Activated T-helper 1 cell treated with anti-CD3 and anti-CD28 coated beads, Interleukin-2, amount 50 U/mL, for 16 hours (primary cell): ENCODE measurements at places on chromosomes 1 and 21.

- no peak for DNase-seq
Observed at GRCh38 chr1:163844459-163844858, 522.7 kb downstream of the NUF2 start.

DNA sequence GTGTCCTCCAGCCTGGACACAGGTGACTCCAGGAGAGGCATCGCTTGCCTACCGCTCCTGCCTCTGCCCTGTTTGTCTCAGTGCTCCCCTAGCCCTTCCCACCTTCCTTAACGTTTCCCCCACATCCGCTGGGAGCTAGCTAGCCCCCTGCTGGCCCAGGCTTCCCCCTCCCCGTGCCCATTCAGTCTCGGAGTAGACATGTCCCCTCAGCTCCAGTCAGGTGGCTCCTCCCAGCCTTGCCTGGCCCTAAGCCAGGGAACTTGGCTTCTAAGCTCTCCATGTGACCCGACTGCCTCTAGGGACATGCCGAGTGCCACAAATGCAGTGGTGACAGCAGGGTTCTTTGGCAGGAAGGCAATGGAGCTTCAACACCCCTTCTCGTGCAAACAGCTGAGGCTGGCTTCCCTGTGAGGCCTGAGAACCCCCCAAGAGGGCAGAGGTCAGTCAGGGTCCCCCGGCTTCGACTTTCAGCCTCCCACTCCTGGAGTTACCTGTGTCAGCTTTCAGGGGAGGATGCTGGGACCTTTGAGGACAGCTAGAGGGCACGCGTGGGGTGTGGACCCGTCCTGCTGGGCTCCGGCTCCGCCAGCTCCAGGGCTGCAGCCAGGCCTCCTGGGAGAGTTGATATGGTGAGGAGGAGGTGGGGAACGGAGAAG lies 16.2 kb downstream of the DRAXIN start:
- DNase-seq, result no peak

DNA sequence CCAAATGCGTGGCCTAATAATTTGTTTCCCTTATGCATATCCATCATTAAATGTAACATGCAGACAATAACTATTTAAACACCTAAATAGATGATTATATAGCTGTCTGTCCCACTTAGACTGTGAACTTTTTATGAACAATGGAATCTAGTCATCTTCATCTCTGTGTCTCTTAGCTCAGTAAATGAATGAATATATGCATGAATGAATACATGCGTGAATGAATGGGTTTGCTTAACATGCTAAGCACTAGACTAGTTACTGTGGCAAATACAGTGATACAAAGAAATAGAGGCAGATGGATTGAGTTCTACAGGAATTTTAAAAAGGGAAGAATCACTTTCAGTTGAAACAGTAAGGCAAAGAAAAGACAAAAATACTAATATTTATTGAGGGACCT lies 232.0 kb downstream of the FGGY start:
- no peak for DNase-seq

GRCh38 chr1:202576816-202577215 lies 133.4 kb downstream of the SYT2 start:
- no peak for DNase-seq

DNA sequence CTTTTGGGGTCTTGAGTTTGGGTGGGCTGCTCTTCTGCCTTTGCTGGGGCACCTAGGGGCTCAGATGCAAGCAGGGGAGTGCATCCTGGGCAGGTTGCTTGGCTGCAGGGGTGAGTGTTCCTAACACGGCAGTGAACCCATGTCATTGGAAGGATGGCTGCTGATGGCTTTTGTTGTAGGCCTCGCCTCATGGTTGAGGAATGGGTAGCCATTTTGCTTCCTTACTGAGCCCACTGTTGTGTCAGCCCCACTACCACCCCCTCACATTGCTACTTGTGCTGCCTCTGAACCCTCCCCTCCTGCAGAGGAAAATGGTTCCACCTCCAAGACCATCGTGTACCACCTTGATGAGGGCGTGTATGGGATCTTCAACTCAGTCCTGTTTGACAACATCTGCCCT lies 16.8 kb downstream of the AZIN2 start:
- no peak for DNase-seq

- no peak for DNase-seq
Observed at GRCh38 chr1:2347896-2348295, 43.5 kb downstream of the MORN1 start.

DNA sequence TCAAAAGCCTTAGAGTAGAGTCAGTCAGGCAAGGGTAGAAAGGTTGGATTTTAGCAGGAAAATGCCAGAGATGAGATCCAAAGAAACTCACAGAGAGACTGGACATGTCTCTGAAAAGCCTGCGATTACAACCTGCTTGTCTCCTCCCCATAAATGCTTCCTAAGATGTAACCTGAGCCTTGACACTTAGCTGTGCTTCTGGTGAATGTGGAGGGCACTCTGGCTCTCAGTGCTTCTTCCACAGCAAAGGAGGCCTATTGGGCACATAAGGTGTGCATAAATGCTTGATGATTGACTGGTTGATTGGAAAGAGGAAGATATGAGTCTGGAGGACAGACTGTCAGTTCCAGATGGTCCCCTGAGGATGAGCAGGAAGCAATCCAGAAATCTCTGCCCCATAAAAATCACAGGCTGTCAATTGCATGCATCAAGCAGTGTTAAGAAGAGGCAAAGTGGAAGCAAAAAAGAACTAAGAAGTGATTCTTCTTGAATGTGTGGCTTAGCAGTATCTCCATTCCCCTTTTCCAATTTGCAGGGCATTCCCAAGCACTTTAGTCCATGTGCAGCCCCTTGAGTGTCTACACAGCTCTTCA lies 236.2 kb upstream of the RRP15 start:
- DNase-seq, result no peak

DNA sequence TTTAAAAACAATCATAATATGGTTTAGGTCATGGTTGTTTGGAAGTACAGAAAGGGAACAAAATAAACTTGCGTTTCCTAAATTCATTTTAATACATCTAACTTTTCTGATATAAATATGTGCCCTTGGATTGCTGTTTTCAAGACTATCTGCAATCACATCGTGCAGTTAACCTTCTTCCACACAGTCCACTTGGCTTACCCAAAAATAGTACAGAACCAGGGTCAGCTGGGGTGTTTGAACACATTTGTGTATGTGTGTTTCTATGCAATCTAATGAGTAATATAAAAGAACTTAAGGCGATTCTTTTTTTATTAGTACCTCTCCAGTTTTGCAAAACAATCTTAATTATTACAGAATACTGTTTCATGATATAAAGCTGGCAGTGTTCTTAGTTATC lies 19.9 kb downstream of the SAMSN1 start:
- DNase-seq, result no peak

GRCh38 chr1:212457740-212458338 lies 25.1 kb downstream of the NENF start:
- DNase-seq, result peak; percentile 24

- no peak for DNase-seq
Observed at GRCh38 chr21:33729641-33730040, 87.3 kb downstream of the ITSN1 start.

DNA sequence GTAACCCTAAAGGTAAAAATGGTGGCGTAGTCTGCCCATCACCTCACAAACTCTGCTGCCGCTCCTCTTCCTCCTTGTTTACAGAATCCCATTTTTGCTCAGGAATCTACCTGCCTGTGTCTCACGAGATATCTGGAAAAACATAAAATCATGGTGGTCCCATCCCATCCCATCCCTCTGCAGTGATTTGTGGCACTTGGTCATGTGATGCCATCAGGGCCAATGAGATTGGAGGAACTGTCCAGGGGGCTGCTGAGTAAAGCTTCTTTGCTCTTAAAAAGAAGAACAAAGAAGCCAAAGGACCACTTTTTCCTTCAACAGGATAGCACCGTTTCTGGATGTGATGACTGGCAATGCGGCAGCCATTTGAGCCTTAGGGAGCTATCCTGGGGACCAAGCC lies 33.0 kb upstream of the CLDN14 start:
- no peak for DNase-seq

GRCh38 chr1:24639881-24640280 lies 3.2 kb upstream of the SRRM1 start:
- no peak for DNase-seq

DNA sequence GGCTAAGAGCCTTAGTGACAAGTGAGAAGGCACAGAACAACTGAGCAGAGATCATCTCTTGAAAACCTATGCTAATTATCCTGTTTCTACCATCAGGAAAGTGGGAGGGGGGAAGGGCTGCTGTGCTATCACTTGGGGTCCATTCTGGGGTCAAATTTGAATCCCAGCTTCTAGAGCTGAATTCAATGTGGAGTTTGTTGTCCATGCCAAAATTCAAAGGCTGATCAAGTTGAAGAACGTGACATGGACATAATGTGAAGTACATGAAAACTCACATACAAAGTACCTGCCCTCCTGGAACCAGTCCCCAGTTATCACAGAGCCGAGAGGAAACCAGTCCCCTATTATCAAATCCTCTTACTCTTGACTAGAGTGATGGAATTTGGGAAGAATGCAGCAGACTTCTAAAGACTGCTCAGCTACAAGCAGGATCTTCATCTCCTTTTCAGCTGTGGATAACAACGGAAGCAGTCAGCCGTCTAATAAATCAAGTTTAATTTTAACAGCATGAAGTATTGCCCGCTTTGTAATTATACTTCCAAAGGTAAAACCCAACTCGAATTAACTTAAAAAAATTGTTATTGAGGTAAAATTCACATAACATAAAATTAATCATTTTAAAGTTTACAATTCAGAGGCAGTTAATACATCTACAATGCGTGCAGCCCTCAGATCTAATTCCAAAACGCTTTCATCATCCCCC lies 78.3 kb downstream of the SLC45A1 start:
- DNase-seq, result no peak

DNA sequence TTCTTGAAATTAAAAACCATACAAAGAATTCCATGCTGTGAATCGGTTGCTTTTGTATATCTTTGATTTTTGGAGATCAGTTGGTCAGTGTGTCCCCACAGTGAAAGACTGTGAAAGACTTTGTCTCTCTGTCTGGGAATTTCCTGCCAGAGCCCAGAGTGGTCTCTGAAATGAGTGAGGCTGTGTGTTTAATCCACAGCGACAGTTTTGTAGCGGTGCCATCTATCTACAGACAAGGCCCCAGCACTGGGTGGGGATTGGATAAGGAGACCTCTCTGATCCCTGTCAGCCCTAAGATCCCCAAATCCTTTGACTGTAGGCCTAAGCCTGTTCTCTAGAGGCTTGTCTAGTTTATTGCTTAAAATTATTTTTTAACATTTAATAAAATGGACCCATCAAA lies 10.3 kb downstream of the GPR25 start:
- DNase-seq, result no peak

DNA sequence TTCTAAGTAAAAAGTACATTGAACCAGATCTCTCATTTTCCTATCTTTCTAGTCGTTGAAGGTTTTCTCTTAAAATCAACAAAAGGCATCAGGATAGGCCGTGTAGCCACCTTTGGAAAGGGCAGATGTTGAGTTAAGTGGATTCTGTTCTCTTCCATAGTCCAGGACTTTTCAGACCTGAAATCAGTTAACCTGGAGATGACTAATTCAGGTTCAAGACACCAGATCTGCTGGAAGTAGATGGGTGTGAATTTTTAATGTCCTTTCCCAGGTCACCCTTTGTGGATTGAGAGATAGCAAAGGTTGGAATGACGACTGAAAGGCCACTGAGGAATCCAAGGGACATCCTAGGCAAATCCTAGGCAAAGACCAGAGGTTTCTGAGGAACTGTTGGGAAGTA lies 172.8 kb downstream of the DHRS3 start:
- DNase-seq, result no peak

GRCh38 chr1:12305377-12305776 lies 75.5 kb downstream of the VPS13D start:
- DNase-seq, result no peak

GRCh38 chr21:32413697-32414578 lies 1.4 kb downstream of the EVA1C start:
- no peak for DNase-seq

DNA sequence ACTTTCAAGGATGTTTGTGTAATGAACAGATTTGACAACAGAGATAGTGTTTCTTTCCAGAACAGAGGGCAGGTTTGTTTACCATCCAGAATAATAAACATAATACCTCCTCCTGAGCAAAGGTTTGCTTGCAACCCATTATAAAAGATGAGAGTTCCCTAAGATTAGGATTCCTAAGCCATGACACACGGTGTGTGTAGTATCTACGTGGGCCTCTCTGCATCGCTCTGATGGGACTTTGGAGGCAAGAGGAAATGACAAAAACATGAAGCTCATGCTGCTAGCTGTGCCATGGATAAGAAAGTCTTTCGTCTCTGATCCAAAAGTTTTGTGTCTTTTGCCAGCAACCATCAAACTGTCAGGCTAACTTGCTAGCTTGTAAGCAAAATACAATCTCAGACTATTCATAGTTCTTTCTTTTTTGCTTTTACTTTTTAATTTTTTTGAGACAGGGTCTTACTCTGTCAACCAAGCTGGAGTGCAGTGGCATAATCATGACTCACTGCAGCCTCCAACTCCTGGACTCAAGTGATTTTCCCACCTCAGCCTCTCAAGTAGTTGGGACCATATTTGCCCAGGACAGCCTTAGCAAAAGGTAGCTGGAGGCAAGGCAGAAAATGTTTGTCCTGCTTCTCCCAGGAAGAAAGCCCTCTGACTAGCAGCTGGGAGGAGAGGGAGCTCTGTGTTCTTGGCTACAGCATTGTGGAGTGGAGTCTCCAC lies 81.1 kb downstream of the LHX4 start:
- DNase-seq, result no peak

DNA sequence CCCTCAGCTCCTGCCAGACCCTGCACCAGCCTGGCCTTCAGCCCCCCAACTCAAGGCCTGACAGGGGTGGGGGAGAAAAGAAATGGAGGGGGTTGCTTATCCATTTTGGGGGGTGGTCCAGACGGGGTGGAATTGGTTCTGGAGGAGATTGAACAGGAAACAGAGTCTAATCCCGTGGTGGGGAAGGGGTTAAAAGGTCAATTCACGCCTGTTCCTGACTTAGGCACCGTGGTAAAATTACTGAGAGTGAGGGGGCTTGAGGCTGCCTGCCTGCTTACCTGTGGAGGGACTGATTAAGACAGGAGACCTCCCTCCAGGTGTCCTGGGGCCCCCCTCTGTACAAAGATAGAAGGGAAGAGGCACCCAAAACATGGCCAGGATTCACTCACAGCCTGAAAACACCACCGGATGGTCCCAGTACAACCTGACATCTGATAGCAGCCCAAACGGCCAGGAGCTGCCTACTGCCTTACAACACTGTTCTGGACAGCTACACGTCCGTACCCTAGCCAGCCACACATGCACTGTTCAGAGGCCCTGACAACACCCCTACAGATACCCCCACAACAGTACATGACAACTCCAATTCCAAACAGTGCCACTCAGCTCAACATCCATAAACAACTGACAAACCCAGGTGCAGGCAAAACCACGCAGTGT lies 31.8 kb downstream of the AHDC1 start:
- DNase-seq, result no peak

GRCh38 chr1:82978461-82979324 lies 1020.2 kb downstream of the TTLL7 start:
- DNase-seq, result no peak

GRCh38 chr1:240149484-240150094 lies 57.9 kb downstream of the FMN2 start:
- no peak for DNase-seq

DNA sequence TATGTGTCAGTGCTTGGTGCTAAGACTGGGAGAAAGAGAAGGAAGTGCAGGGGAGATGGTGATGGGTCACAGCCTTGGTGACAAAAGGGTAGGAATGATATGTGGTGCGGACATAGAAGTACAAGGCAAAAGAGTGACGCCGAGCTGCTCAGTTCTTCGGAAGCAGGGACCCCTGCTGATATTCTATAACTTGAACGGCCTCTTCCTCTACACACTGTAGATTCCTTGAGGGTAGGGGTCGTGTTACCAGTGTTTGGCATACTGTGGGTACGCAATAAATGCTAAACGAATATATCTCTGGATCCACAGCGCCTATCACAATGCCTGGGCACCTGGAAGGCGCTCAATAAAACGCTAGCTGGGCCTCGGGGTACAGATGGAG lies 488 bp downstream of the DBT start:
- DNase-seq, result no peak

GRCh38 chr1:3461238-3461933 lies 6.9 kb downstream of the ARHGEF16 start:
- DNase-seq, result no peak
